Osteoblast (primary cell): ENCODE measurements at places on chromosomes 16 and 17. TPM values are rescaled to one million over a fixed set of nuclear protein-coding genes. Genes with fewer than 3 reads are reported as not detected.

DNA sequence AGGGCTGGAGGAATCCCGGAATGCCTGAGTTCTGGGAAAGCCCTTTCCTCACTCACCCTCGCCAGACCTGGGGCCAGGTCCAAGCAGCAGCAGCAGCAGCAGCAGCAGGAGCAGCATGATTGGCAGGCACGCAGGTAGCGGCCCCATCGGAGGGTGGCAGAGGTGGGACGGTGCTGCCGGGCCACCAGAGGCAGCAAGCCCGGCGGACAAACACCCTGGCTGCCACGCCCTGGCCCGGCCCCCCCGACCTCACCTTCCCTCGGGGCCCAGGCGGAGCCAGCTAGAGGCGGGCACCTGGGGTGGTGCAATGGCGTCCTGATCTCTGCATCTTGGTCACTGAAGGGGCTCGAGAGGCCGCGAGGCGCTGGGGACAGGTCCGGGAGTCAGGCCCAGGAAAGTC lies 122.4 kb downstream of the LAT start:
- no peak for DNase-seq

DNA sequence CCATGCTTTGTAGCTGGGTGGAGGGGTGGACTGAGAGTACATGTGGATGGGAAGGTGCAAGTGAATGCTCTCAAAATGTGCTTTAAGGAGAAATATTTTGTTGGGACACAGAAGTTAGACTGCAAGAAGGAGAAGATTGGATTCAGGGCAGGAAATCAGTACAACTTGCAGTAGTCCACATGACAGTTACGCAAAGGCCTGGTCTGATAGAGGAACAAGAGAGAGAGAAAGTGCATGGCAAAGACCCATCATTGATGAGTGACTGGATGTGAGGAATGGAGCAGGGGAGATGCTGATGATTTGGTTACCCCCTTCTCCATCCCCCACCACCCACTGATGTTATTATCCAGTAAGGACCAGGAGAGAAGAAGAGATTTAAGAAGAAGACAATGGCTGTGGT lies 472.8 kb downstream of the MAF start:
- DNase-seq, result no peak

The ADAMTS18 gene
- not detected in 2 replicates for total RNA-seq

The TNS4 gene
- under 0.01 and 0.29 TPM in 2 replicates for total RNA-seq

The REXO5 gene
- total RNA-seq, result 3.6 and 6.2 TPM in 2 replicates
